ENCODE measurements at places on chromosomes 2 and 18.

GRCh38 chr2:184413671-184414229 is 184.6 kb upstream of the ZNF804A start:
- no peak for DNase-seq

DNA sequence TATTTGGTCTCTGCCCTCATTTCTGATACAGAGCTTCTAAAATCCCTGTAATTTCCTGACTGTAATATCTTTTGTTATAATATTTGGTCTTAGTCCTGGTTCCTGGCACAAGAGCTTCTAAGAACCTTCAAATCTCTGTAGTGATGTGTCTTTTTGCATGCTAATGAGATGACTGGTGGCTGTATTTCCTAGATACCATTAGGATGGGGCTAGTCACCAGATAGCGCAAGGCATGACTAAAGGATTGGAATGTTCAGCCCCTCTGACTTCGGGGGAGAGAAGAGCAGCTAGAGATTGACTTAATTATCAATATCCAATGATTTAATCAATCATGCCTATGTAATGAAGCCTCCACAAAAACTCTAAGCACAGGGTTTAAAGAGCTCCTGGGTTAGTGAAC is 620.8 kb upstream of the ACVR2A start:
- no peak for DNase-seq

GRCh38 chr2:85455552-85456090 is 37.1 kb downstream of the SH2D6 start:
- no peak for DNase-seq

- no peak for DNase-seq
These were observed 34.6 kb downstream of the ADCY3 start for GRCh38 chr2:24885221-24886125.

GRCh38 chr2:66362701-66363100 is 72.2 kb upstream of the MEIS1 start:
- DNase-seq: no peak
